Fibroblast of lung (primary cell): ENCODE measurements at places on chromosomes 12 and 14. TPM values are rescaled to one million over a fixed set of nuclear protein-coding genes. Genes with fewer than 3 reads are reported as not detected.

The VWF gene
- total RNA-seq: 0.26 and 1.7 TPM in 2 replicates

DNA sequence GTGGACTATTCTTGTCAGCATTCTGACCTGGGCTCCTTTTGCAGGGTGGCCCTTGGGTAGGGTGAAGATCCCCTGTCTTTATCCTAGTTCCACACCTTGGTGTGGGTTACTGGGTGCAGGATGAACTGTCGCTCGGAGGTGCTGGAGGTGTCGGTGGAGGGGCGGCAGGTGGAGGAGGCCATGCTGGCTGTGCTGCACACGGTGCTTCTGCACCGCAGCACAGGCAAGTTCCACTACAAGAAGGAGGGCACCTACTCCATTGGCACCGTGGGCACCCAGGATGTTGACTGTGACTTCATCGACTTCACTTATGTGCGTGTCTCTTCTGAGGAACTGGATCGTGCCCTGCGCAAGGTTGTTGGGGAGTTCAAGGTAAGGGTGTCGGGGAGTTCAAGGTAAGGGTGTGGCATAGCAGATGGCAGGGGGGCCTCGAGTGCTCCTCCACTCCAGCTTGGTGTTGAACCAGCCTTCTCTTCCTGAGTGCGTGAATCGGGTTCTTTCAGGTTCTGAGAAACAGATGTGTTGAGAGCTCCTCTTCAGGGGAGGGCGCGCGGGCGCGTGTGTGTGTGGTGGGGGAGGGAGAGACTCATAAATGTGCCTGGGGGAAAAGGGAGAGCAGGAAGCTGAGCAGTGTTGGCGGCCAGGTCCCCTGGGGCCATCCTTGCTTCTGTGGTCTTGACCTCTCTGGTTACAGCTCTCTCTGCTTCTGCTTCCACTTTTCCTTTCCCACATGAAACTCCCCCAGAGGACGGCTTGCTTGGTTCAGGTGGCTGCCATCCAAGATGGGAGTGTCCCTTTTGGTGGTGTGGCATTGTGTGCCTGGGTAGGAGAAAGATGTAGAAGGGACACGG, 4.0 kb downstream of the ATG101 start:
- no peaks in the 10 kb centered on the region for H3K27me3 ChIP-seq
- H3K27ac ChIP-seq: peak overlapping the region; percentile 39
- DNase-seq: peak; percentile 28

DNA sequence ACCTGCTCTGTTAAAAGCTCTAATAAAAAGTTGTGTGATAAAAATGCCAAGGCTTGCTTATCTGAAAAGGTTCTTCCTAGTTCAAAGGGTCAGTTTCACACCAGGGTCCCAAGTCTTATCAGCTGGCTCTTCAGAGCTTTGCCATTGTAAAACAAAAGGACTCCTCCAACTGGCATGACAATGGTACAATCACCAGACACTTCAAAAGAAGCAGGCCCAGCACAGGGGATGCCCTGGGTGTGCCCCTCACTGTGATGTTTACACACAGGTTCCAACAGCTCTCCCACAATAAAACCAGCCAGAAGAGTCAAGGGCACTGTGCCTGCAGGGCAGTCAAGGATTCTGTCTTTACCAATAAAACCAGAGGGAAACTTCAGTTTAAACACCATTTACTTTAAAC, 78.7 kb downstream of the PRICKLE1 start:
- H3K27me3 ChIP-seq: no peaks in the 10 kb centered on the region
- no peaks in the 10 kb centered on the region for H3K36me3 ChIP-seq
- no peaks in the 10 kb centered on the region for H3K4me1 ChIP-seq
- DNase-seq: no peak
- no peak overlapping the region for H3K4me3 ChIP-seq
- no peak overlapping the region for H3K27ac ChIP-seq

DNA sequence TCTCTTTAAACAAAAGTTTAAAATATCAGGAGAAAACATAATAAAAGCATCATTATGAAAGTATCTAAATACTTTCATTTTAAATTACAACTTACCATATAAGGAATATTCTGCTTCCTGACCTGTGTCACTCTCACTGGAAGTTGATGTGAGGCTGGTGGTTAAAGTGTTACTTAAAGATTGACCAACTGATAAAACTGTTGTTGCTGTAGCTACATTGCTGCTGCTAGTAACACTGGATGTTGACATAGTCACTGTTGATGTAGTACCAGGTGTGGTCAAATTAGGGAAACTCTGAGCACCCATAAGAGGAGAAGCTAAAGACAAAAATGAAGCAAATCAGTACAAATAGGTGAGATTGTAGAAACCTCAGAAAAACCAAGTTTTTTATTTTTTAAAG, 79.9 kb downstream of the HECTD1 start:
- no peak overlapping the region for H3K4me3 ChIP-seq
- no peaks in the 10 kb centered on the region for H3K27me3 ChIP-seq
- H3K27ac ChIP-seq: no peak overlapping the region
- H3K36me3 ChIP-seq: peaks cover 8% of the 10 kb centered on the region

- H3K36me3 ChIP-seq: no peaks in the 10 kb centered on the region
- H3K4me1 ChIP-seq: peaks cover 2% of the 10 kb centered on the region
- peaks cover under 1% of the 10 kb centered on the region for H3K27me3 ChIP-seq
- no peak overlapping the region for H3K4me3 ChIP-seq
- DNase-seq: no peak
- no peak overlapping the region for H3K27ac ChIP-seq
Measured at GRCh38 chr14:96578619-96579018, 76.4 kb downstream of the PAPOLA start.

- peak; percentile 47 for DNase-seq
- H3K4me3 ChIP-seq: no peak overlapping the region
- no peak overlapping the region for H3K27ac ChIP-seq
- H3K4me1 ChIP-seq: no peaks in the 10 kb centered on the region
Measured at GRCh38 chr14:89240414-89240813, 176.6 kb downstream of the FOXN3 start.

The C12orf50 gene
- total RNA-seq: under 0.01 TPM in 1 of 2 replicates, not detected in the other

GRCh38 chr14:98901511-98902205, 370.3 kb downstream of the BCL11B start:
- H3K4me1 ChIP-seq: no peaks in the 10 kb centered on the region
- no peak overlapping the region for H3K27ac ChIP-seq
- DNase-seq: no peak
- no peaks in the 10 kb centered on the region for H3K36me3 ChIP-seq

GRCh38 chr12:49025463-49025862, 6.9 kb upstream of the PRKAG1 start:
- no peaks in the 10 kb centered on the region for H3K4me1 ChIP-seq
- H3K27ac ChIP-seq: no peak overlapping the region
- H3K36me3 ChIP-seq: peaks cover 32% of the 10 kb centered on the region
- no peak for DNase-seq
- no peaks in the 10 kb centered on the region for H3K27me3 ChIP-seq

The DTX1 gene
- total RNA-seq: 0.26 TPM in 1 of 2 replicates, not detected in the other

The OR6C2 gene
- total RNA-seq: not detected in 2 replicates

DNA sequence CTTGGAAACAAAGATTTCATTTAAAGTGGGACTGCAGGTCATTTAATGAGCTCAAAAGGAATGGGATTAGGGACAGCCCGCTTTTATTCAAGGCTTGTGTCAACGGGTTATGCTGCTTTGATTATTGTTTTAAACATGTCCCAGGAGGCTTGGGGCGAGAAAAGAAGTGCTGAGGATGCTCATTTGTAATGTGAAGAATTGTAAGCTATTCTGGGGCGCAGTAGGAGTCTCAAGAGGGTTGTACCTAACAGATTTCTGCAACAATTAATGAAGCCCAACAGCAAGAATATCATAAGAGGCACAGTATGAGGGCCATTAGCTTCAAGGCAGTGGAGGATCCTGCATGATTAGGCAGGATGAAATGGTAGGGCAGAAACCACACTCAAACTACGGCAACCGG, 122.5 kb downstream of the KTN1 start:
- H3K27me3 ChIP-seq: no peaks in the 10 kb centered on the region
- no peaks in the 10 kb centered on the region for H3K36me3 ChIP-seq
- no peak overlapping the region for H3K4me3 ChIP-seq
- peaks cover 2% of the 10 kb centered on the region for H3K4me1 ChIP-seq
- DNase-seq: no peak

GRCh38 chr12:115233891-115234543, 550.0 kb upstream of the TBX3 start:
- no peaks in the 10 kb centered on the region for H3K4me1 ChIP-seq
- no peaks in the 10 kb centered on the region for H3K36me3 ChIP-seq
- H3K4me3 ChIP-seq: no peak overlapping the region
- no peak overlapping the region for H3K27ac ChIP-seq

GRCh38 chr12:2457933-2458414, 336.8 kb upstream of the FKBP4 start:
- H3K27me3 ChIP-seq: no peaks in the 10 kb centered on the region
- DNase-seq: no peak
- H3K4me1 ChIP-seq: no peaks in the 10 kb centered on the region

DNA sequence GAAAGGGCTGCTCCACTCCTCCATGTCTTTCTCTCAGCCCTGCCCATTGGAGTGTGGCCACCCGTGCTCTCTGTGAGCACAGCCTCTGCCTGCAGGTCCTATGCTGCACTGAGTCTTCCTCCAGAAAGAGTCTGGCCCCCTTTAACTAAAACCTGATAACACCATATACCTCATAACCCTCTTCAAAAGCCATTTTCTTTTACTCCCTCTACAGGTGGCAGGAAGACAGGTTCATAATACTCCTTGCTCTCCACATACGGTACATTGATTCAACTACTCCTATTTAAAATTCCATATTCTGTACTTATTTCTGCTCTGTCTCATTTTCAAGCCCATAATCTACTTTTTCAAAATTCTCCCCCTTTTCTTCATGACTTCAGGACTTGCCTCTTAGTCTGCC, 144.0 kb downstream of the HELB start:
- H3K27ac ChIP-seq: no peak overlapping the region
- no peak for DNase-seq
- no peak overlapping the region for H3K4me3 ChIP-seq

- no peaks in the 10 kb centered on the region for H3K36me3 ChIP-seq
- no peak for DNase-seq
- H3K27ac ChIP-seq: no peak overlapping the region
- peaks cover 6% of the 10 kb centered on the region for H3K4me1 ChIP-seq
- H3K27me3 ChIP-seq: no peaks in the 10 kb centered on the region
Measured at GRCh38 chr12:114898159-114898558, 214.2 kb upstream of the TBX3 start.

The GPR84 gene
- not detected in 2 replicates for total RNA-seq

The KRT82 gene
- total RNA-seq: not detected in 2 replicates

The AKAP5 gene
- 0.17 and 0.26 TPM in 2 replicates for total RNA-seq

DNA sequence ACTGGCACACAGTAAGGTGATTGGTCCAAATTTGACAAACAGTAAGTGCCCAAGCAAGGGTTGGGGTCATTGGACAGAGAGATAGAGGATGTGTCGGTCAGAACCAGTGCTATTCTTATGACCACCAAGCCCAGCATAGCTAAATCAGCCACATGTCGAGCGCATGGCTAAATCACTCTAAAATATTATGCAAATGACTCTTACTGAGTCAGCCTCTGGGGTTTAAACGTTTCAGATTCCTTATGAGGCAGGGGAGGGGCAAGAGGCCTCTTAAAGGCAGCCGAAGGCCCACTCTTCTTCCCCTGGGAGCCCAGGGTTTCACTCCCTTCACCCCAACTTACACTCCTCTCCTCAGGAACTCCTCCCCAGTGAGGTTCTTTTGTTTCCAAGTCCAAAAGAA, 603 bp upstream of the ENDOU start:
- peak overlapping the region; percentile 39 for H3K27ac ChIP-seq
- no peaks in the 10 kb centered on the region for H3K36me3 ChIP-seq
- DNase-seq: peak; percentile 85
- no peak overlapping the region for H3K4me3 ChIP-seq
- no peaks in the 10 kb centered on the region for H3K27me3 ChIP-seq
- peaks cover 20% of the 10 kb centered on the region for H3K4me1 ChIP-seq

GRCh38 chr12:89383235-89384049, 31.1 kb upstream of the DUSP6 start:
- no peaks in the 10 kb centered on the region for H3K36me3 ChIP-seq
- peak; percentile 39 for DNase-seq
- H3K4me1 ChIP-seq: peaks cover 3% of the 10 kb centered on the region
- no peaks in the 10 kb centered on the region for H3K27me3 ChIP-seq
- H3K4me3 ChIP-seq: no peak overlapping the region
- peak overlapping the region; percentile 1 for H3K27ac ChIP-seq

- H3K4me1 ChIP-seq: no peaks in the 10 kb centered on the region
- no peaks in the 10 kb centered on the region for H3K36me3 ChIP-seq
- H3K27ac ChIP-seq: no peak overlapping the region
- DNase-seq: no peak
- no peaks in the 10 kb centered on the region for H3K27me3 ChIP-seq
- no peak overlapping the region for H3K4me3 ChIP-seq
Measured at GRCh38 chr12:39623919-39624318, 4.3 kb upstream of the ABCD2 start.

The GAS2L3 gene
- total RNA-seq: 18.7 and 33.4 TPM in 2 replicates
